ENCODE measurements at places on chromosomes 1 and 21.

DNA sequence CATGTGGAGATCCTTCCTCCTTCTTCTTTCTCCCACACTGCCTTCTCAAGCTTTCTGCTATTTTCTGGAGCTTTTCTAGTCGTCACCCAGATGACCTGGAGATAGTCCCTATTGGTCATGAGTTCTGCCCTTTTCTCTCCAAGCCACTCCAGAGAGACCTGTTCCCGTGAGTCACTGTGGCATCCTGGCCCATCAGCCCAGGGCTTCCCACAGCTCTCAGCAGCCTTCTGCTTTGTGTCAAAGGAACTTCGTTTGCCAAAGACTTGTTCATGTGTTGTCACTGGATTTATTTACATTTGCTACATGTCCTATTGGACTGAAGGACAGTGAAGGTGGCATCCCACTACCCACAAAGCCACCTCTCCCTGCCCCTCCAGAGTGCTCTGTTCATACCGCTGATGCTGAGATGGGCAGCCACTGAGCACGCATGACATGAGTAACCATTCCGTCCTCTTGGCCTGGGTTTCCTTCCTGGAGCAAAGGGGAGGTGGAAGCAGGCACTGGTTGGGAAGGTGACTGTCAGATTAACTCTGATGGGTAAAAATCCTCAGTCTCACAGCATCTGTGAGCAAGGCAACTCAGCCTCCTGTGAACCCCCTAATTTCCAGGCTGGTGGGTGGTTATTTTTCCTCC is 119.2 kb downstream of the EDEM3 start:
- no peak for DNase-seq

GRCh38 chr1:165353731-165354671 is 2.5 kb downstream of the LMX1A start:
- DNase-seq, result no peak

DNA sequence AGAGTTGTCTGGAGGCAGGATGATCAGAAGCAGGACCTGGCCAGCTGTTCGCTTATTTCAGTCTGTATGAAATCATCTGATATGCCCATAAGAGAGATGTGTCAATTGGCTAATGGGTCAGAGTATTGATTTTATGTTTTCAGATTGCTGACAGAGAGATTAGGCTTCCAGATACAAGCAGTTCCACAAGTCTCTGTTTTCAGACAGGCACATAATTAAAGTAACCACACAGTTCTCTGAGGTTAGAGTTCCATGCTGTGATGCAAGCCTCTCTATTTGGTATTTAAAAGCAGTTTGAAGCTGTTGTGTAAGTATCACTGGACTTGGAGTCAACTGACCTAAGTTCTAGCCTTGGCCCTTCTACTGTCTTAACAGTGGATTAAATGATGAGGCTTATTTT is 50.1 kb downstream of the ATF6 start:
- no peak for DNase-seq

DNA sequence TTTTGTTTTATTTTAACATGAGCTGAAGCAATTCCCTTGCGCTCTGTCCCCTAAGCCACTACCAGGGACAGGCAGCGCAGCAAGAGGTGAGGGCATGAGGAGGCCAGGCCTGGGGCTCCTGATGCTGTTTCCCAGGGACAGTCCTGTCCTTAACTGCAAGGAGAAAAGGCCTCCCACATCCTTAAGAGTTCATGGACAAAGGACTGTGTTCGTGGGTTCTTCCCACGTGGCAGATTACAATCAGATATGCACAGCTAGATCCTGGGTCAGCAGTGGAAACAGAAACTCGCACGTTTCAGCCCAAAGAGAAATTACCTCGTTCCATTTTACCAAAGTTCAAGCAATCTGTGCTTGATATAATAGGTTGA is 85.8 kb downstream of the MIS18A start:
- DNase-seq, result no peak

- no peak for DNase-seq
Observed at GRCh38 chr1:68234094-68234493, 1.8 kb upstream of the WLS start.

GRCh38 chr1:43042773-43043457 is 84.2 kb upstream of the SLC2A1 start:
- DNase-seq, result no peak

DNA sequence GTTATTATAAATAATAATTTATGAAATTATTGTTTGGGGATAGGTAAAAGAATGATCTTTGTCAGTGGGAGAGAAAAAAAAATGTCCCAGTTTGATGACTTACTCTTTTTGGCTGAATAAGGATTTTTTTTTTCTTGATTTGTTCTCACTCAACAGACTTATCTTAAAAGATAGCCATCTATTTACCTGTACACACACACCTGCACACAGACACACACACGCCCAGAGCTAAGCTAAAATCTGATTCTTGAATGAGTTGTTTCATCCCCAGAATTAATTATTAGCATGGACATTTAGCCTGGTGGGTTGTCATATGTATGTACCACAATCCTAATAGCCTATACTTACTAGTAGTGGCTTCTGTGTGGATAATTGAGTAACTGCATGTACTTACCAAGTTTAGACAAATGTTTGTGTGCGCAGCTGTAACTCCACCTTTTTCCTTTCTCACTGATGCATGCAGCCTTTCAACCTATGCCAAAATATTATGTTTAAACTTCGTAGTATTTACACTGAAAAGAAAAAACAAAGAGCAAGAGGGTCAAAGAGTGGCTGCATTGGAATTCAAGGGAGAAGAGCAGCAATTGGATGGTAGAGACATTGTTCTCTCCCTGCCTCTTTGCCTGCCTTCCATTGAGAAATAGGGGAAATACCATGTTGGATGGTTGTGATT is 174.3 kb downstream of the ADGRL2 start:
- DNase-seq, result no peak

DNA sequence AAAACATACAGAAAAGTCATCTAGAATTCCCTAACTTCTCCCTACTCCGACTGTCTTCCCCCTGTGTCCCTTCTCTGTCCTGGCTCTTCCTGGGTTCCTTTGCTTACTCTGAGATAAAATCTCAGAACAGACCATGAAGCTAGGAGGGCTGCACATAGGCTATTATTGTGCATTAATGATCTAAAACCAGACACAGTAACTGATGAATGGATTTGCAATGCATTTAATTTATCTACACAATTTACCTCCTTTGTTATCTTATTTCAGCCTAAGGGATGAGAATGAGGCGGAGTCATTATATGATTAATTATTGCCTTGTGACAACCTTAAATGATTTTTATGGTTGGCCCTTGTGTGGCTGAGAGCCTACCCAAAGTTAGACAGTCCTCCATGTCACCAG is 14.5 kb downstream of the RHOU start:
- no peak for DNase-seq

DNA sequence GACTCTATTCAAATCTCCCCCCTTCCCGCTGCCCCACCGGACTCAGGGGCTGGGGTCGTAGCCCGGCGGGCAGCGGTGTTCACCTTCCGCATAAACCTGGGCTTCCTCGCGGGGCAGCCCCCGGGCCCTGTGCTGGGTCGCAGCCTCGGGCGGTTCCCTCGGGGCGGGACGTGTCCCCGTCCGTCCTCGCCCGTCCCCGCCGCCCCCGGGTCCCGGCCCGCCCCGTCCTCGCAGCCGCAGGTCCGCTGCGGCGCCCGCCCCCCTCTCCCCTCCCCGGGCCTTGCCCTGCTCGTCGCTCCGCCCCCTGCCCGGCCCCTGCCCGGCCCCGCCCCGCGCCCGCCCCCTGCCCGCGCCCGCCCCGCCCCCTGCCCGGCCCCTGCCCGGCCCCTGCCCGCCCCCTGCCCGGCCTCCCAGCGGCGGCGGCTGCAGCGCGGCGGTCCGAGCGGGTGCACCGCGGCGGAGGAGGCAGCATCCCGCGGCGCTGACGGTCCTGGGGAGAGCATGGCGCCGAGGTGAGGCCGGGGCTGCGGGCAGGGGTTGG is at the start of gene COL18A1:
TSS of gene COL18A1 (plus strand) at position 436 of the 541 bp plus-strand sequence. CDS start at position 502, 66 bp downstream.
- DNase-seq, result no peak

DNA sequence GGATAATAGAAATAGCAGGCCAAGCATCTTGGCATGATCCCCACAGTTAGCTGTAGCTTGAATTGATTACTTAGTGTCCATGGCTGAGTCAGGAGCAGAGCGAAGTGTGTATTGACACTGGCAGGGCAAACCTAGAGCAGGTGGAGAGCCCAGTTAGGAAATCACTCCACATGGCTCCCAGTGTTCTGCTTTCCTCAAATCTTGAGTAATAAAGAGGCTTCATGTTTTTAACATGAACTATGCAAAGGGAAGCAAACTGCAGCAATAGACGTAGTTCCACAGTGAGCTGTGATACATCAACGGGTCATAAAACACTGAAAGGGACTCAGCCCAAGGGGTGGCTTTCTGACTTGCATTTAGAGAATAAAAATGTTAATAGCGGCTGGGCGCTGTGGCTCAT is 28.9 kb downstream of the RHEX start:
- DNase-seq, result no peak

DNA sequence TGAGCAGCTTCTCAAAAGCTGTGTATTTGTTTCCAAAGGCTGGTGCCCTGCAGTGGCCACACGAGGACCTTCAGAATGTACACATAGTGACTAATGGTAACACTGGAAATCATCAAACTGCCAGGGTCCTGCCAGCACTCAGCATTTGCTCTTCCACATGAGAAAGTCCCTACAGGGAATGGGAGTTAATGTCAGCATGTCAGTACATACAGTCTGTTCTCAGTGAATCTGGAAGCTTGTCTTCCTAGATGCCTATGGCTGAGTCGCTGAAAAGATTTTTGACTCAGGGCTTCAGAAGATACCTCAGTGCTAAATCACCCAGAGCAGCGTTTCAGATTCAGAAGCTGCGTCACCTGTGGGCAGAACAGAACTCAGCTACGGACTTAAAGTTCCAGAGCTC is 108.2 kb downstream of the CDC7 start:
- DNase-seq, result no peak
